ENCODE measurements at places on chromosomes 2 and 18.

DNA sequence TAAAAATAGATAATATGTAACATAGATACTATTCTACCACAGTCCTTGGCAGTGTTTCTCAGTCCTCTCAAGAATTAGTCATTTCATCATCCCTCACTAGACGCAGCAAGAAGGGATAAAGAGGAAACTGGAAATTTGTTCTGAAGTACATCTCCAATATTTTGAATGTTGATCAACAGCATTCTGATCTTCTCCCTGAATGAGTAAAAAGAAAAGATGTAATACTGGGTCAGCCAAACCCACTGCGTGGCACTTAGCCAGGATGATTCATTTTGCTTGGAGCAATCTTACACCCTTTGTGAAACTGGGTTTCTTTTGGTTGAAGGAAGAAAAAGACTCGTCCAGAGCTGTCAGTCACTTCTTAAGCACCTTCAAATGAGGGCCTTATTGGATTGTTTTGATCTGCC lies 54.1 kb downstream of the TAF1B start:
- DNase-seq, result no peak

- DNase-seq, result no peak
Measured at GRCh38 chr2:217798191-217798590, 204.6 kb downstream of the TNS1 start.

GRCh38 chr2:88537640-88538039 lies 85.1 kb upstream of the FOXI3 start:
- DNase-seq, result no peak

DNA sequence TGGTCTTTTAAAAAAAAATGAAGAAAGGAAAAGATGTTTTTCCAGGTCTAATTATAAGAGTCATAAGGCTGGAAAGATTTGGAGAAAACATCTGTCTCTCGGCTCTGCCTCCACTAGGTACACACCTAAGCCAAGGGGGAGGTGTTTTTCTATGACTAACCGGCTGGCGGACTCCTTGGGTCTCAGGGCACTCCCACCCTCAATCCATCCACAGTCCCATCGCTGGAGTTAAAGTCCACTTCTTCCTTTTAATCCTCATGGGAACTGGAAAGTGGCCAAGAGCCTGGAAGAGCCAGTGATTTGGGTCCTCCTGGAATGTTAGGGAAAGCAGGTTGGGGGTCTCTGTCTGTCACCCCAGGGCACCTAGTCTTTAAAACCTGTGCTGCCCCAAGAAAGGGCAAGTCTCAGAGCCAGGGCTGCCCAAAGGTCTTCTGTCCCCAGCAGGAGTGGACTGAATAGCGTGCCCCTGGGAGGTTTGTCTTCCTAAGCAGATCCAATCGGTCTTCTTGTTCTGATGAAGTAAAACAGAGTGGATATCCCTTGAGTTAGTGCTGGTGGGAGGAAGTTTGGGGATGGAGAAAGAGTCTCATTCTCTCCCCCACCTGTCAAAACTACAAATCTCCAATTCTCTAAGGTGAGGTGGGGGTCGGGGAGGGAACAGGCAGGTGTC lies 66.4 kb downstream of the MCFD2 start:
- no peak for DNase-seq

GRCh38 chr2:205930209-205930608 lies 155.8 kb downstream of the INO80D start:
- no peak for DNase-seq

DNA sequence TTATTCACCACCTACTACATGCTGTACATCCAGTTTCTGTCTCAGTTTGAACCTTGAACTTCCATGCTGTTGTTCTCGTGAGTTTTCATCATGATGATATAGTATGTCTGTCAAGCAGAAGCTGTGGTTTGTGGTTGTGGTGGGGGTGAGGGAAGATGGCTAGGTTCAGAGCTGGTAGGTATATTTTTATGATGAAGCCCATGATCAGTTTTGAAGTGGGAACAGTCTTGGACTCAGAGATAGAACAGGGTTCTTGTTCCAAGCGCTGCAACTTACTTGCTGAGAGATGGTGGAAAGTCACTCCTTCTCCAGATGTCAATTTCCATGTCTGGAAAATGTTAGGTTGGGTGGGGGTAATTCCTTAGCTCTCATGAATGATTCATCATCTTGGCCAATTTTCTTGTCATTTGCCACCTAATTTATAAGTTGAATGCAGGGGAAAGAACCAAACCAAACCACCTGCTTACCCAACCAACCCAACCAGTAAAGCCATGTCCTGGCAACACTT lies 21.6 kb downstream of the PMAIP1 start:
- no peak for DNase-seq

GRCh38 chr18:37409878-37410277 lies 155.7 kb downstream of the CELF4 start:
- DNase-seq, result no peak

DNA sequence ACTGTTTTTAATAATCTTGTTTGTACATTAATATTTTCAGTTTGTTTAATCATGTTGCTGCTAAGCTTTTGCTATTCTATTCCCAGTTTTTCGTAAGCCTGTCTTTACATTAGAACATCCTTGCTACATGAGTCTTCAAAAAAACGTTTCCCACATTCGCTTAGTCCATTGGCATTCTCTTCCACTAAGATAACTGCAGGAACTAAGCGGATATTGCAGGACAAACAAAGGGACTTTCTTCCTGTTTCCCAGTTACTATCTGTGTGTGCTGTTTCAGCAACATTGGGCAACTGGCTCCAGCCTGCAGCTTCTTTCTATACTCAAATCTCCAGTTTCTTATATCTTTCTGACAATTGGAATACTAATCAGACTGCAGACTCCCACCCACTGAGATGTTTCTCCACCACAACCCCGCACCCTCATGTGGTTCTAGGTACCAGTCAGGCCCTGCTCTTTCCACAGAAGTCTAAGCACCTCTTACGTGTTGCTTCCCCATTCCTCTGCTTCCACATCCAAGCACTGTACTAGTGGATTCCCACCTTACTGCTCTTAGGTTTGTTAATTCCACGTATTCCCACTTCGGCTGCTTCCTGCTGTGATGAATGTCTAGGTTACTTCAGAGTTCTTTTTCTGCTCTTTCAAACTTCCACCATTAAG lies 420.3 kb downstream of the LRRTM4 start:
- no peak for DNase-seq

- DNase-seq, result no peak
Measured at GRCh38 chr2:196205011-196205766, 33.8 kb upstream of the STK17B start.

DNA sequence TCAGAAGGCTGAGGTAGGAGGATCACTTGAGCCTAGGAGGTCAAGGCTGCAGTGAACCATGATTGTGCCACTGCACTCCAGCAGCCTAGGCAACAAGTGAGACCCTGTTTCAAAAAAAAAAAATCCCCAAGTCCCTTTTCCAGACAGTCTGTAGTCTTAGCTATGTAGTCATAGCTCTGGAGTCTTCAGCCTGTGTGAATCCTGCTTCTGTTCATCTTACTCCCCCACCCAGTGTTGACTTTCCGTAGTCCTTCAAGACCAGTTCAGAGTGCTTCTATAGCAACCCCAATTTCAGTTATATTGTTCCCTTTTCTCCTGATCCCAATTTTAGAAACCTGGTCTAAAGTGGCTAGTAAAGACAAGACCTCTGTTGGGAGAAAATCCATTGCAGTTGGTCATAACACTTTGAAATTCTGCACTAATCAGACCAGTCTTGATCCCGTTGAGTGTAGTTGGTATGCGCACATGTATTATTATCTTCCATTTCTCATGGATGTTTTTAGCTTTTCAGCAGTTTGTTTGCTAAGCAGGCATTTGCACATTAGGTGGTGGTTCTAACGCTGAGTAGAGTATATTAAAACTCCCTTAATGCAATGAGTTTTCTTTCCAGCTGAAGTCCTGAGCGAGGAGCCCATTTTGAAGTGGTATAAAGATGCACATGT lies 9.0 kb downstream of the BZW1 start:
- no peak for DNase-seq

- DNase-seq, result no peak
Measured at GRCh38 chr2:239548965-239549595, 148.3 kb upstream of the HDAC4 start.

- no peak for DNase-seq
Measured at GRCh38 chr2:226556050-226556449, 243.6 kb downstream of the IRS1 start.

GRCh38 chr18:79317703-79318102 lies 78.0 kb upstream of the NFATC1 start:
- no peak for DNase-seq

- no peak for DNase-seq
Measured at GRCh38 chr18:7668392-7668791, 101.3 kb downstream of the PTPRM start.

GRCh38 chr2:217645896-217646295 lies 356.9 kb downstream of the TNS1 start:
- DNase-seq, result no peak

GRCh38 chr2:99900556-99900955 lies 241.8 kb downstream of the AFF3 start:
- peak; percentile 22 for DNase-seq

DNA sequence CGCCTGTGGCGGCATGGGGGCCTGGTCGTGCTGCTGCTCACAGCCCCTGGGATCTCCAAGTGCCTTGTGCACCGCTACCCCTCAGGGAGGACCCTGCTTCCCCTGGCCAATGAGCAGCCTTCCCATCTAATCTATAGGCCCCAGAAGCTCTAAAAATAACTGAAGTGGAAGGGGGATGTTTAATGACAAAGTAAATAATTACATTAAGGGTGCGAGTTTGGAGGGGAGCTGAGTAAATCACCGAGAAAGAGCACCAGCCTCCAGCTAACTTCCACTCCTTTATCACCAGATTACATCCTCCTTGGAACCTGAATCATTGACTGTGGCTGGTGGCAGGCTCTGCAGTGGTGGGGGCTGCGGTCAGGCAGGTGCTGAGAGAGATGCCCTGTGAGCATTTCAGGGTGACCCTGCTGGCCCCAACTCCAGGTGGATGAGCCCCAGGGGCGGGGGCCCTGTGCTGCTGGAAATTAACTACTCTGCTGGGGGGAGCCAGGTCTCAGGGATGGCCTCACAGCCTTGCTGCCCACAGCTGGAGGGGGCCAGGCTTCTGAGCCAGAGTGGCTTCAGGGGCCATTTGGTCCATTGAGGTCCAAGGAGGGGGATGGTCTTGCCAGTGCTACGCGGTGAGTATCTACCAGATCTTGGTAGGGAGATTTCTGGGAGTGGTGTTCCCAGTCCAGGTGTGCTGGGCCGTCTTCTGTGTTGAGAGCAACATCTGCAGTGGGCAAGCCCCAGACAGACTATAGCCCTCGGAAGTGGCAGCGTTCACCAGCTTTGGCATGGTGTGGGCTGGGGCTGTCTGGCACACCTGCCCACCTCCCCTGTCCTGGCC lies 74.2 kb downstream of the GLI2 start:
- DNase-seq, result no peak

DNA sequence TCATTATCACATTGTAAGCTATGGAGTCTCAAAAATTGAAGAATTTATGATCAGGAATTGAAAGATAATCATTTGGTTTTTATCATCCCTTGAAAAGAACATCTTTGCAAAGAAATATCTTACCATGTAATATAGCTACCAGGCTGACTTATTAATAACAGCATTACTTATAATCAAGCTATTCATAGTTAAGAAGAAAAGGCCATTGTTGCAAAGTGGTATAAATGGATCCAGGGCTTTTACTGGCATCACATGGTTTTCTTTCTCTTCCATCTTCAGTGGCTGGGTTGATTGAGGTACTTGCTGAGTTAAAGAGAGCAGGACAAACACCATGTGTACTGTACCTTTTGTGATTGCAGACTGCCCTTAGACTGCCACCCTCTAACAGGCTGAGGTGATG lies 39.6 kb downstream of the MFSD6 start:
- DNase-seq, result no peak

DNA sequence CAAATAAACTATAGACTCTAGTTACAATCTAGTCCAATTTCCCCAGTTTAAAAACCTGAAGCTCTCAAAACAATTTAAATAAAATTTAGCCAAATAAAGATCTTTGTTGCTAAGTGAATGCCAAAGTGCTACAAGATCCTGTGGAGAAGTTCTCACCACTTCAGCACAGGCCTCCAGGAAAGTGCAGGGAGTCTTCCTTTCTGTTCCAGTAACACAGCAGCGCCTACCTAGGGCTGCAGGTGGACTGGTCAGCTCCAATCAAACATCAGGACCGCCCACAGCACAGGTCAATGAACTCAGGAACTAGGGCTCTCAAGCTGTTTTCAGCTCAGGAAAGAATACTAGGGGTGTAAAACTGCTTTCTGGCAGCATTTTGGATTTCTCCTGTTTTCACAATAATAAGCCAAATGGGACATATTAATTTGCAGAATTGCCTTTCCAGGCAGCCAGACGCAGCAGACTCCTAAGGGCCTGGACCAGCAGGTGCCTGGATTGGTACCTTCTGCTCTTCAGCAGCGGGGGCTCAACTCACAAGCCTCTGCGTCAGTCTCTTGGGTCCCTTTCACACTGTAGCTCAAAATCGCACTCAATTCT lies 1.5 kb downstream of the FAM110C start:
- no peak for DNase-seq

- DNase-seq, result no peak
Measured at GRCh38 chr2:221958224-221958623, 340.6 kb downstream of the PAX3 start.

GRCh38 chr2:27081984-27082772 lies 3.8 kb downstream of the EMILIN1 start:
- DNase-seq, result no peak

GRCh38 chr2:233513953-233514655 lies 52.5 kb downstream of the USP40 start:
- DNase-seq, result no peak

- DNase-seq, result no peak
Measured at GRCh38 chr2:143545949-143546255, 416.7 kb downstream of the ARHGAP15 start.

DNA sequence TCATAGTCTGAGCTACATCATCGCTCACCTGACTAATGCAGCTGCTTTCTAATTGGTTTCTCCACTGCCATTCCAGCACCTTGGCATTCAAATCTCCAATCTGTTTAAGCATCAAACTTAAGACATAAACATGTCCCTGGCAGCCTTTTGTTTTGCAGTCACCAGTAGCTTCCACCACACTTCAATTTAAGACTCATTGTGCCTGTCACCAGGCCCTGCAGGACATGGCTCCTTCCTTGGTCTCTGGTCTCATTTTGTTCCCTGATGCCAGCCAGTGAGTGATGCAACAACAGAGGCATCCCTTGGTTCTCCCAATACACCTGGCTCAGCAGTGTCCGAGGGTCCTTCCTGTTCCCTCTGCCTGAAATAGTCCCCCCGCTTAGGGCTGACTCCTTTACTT lies 292.4 kb upstream of the PXDN start:
- no peak for DNase-seq

GRCh38 chr18:78979056-78979729 lies 425 bp upstream of the SALL3 start:
- DNase-seq, result no peak

GRCh38 chr2:159067971-159068370 lies 99.5 kb downstream of the TANC1 start:
- no peak for DNase-seq

DNA sequence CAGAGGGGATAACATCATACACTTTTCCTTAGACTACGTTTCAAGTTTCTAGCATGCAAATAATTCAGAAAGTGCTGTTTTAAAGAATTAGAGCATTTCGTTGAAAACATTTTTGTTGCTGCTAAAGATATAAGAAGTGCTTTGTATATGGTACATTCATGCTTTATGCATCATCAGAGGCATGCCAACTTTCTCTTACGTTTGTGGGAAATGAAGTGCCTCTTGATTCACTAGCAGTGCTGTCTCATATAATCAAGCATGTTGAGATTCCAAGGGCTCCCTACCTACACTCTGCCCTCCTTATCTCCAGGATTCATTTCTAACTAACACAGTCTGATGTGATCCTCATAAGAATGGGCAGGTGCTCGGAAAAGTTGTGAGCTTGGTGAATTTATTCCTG lies 748.6 kb upstream of the DDX18 start:
- no peak for DNase-seq

All from hypothalamus (tissue), 51 donors.